ENCODE measurements at places on chromosomes 5 and 9. TPM values are rescaled to one million over a fixed set of nuclear protein-coding genes. Genes with fewer than 3 reads are reported as not detected.

CYLC2 gene
- not detected for total RNA-seq

OTULINL gene
- 6.1 TPM for total RNA-seq

TEX53 gene
- not detected for total RNA-seq

AGTPBP1 gene
- 8.0 TPM for total RNA-seq

PHYHD1 gene
- total RNA-seq: not detected

CCDC192 gene
- total RNA-seq: not detected

NACC2 gene
- total RNA-seq: 32.1 TPM

C8G gene
- 1.3 TPM for total RNA-seq

CBY3 gene
- not detected for total RNA-seq

IARS1 gene
- total RNA-seq: 99.1 TPM

C9orf153 gene
- 0.46 TPM for total RNA-seq

All from A549 treated with CORT108297 at 1 μM for 4 hours (cell line).